Activated T-cell treated with anti-CD3 and anti-CD28 coated beads for 24 hours (primary cell): ENCODE measurements at places on chromosomes 1 and 21.

DNA sequence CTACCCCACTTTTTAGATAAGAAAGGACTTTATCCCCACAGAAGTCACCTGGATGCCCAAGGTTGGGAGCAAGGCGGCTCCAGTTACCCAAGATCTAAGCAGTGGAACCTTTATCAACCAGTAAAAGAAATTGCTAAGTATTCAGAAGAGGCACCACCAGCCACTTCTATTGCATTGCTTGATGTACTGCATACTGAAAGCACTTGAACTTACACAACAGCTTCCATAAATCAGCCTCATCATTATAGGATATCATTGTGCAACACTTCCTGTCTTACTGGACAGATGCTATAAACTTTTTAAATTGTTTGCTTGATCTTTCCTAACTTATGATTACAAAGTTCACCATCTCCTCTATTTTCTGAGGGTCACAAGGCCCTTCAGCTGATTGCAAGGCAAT is 642.7 kb upstream of the CXADR start:
- no peak for DNase-seq

DNA sequence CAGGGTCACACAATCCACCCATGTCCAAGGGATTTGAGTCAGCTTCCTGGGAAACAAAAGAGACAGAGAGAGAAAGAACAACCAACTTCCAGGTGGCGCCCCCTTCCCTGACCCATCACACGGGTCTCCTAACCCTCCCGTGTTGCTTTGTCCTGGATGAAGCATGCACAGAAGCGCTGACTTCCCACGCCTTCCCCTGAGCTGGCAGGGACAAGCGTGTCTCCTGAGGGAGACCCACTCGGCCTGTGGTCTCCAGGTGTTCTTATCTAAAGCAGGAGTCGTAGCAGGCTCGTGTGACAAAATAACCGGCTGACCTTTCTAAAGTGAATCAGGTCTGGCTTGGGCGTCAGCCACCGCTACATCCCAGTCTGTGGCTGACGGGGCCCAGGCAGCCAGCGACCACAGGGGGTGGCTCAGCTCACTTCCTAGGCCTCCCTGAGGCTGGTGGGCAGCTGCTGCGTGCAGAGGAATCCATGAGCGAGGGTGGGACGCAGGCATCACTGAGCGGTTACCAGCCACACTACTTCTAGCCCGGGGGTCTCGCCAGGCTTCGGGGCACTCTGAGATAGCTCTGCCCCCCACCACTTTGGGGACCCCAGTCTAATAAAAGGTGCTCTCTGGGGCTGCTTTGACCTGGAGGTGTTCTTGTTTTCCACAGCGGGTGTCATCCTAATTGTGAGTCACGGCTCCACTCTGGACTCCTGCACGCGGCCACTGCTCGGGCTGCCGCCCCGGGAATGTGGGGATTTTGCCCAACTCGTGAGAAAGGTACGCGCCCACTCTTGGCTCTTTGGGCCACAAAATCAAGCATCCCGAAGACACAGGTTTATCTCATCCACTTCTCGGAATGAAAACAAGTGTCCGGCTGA is 40.4 kb downstream of the UBASH3A start:
- no peak for DNase-seq

DNA sequence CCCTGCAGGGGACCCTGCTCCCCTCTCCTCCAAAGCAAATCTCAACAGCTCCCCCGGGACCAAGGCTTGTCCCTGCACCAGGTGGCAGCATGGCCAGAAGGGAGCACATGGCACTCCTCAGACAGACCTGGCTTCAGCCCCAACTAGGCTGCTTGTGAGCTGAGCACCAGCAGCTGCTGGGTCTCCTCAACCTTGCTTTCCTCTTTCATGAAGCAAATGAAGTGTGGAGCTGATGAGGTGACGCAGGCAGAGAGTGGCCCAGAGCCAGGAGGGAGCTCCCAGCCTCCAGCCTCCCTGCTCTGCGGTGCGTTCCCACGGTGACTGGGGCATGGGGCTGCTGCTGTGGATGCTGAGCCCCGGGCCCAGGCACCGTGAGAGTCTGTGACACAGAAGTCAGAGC is 34.0 kb downstream of the MEGF6 start:
- no peak for DNase-seq

- DNase-seq = peak; percentile 76
These were observed at the start of gene PTPRU for GRCh38 chr1:29235955-29236711. Gene PTPRU, plus strand, starts transcription at chr1:29236522. Its CDS starts 123 bp downstream, at chr1:29236645.

- DNase-seq = peak; percentile 70
These were observed 15.4 kb downstream of the LMNA start for GRCh38 chr1:156129687-156130577.

GRCh38 chr1:19901653-19902052 is 19.5 kb downstream of the OTUD3 start:
- DNase-seq = no peak

- DNase-seq = peak; percentile 82
These were observed 549 bp downstream of the THBS3 start for GRCh38 chr1:155206891-155207805.

DNA sequence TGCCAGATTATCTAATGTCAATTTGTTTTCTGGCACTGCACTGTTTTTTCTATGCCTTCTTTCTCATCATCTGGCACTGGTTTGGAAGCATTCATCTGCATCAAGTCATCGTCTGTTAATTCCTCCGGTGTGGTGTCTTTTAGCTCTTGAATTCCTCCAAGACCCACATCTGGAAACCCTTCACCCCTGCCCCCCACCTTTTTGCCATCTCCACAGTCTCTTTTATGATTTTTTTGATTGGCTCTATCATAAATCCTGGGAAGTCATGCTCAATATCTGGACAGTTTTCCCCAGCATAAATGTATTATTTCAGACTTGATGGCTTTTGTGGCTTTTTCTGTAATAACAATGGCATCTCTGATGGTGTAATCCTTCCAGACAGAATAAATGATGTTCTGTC is 10.4 kb upstream of the KCNK1 start:
- DNase-seq = no peak

GRCh38 chr1:1899266-1899966 is 8.5 kb upstream of the GNB1 start:
- DNase-seq = no peak

GRCh38 chr1:209063767-209064659 is 519.5 kb upstream of the CAMK1G start:
- no peak for DNase-seq

DNA sequence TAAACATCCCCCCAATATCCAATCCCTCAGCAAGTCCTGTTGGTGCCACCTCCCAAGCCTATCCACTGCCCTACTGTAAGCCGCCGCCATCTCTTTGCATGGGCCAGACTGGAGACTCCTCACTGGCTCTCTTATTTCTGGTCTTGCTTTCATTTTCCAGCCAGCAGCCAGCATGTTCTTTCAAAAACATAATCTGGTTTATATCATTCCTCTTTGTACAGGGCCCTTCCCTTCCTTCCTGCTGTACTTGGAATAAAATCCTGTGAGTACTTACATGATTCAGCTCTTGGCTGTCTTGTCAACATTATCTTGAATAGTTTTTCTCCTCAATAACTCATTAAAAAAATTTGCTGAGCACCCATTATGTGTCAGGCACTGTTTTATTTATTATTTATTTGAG is 28.2 kb downstream of the TLR5 start:
- DNase-seq = no peak

GRCh38 chr1:74399249-74399648 is 113.2 kb downstream of the LRRC53 start:
- DNase-seq = no peak
